ENCODE measurements at places on chromosomes 12 and 14.

GRCh38 chr12:23399402-23399933 lies 550.0 kb downstream of the SOX5 start:
- H3K27ac ChIP-seq, result no peak overlapping the region
- no peaks in the 10 kb centered on the region for H3K36me3 ChIP-seq
- H3K27me3 ChIP-seq, result no peaks in the 10 kb centered on the region
- H3K4me3 ChIP-seq, result no peak overlapping the region
- H3K4me1 ChIP-seq, result peaks cover 9% of the 10 kb centered on the region
- no peak for DNase-seq

DNA sequence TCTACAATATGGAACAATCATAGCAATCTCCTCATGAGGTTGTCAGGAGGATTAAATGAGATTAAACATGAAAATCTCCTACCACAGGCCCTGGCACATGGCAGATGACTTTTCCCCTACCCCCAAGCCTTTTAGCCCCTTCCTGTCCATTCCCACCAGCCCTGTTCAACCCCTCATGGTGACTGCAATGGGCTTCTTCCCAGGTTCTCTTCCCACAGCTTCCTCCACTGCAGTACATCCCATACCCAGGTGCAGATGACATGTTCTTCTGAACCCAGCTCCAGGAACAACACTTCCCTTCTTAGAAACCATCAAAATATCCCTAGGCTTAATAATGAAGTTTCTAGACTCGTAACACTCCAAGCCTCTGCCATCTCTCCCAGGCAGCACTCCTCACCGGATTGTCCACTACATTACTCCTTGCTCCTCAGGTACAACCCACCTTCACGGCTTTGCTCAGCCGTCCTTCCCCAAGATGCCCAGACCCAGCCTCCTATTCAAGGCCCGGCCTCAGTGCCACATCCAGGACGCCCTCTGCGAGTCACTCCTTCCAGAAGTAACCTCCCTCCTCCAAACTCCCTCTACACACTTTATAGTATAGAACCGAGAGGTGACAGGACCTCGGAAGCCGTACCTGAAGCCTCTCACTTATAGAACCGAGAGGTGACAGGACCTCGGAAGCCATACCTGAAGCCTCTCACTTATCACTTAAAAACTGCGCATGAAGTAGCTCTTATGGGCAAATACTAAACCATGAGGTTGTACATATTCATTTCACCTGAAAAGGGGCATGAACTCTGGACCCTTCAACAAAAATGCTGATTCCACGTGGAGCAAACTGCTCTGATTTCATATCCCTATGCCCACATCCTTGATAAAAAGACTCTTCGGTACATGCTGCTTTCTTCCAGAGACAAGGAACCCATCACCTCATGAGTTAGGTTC lies 1.5 kb downstream of the CRACR2A start:
- peak; percentile 53 for DNase-seq
- no peaks in the 10 kb centered on the region for H3K36me3 ChIP-seq
- peaks cover 24% of the 10 kb centered on the region for H3K4me1 ChIP-seq

DNA sequence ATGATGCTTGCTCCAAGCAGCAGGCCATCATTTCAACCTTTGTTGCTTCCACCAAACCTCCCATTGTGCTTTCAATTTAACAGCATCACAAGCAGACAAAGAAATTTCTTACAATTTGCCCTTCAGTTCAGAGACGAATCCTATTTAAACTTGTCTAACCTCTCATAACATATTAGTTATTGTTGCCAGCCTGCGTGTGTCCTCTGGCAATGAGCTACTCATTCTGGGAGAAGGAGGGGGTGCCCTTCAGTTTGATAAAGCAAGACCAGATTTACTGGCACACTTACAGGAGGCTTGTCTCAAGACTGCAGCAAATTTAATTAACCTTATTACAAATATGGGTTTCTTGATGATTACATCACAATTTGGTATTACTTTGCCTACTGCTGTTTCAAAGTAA lies 203.6 kb upstream of the SOX5 start:
- H3K27me3 ChIP-seq, result no peaks in the 10 kb centered on the region
- H3K4me1 ChIP-seq, result no peaks in the 10 kb centered on the region
- no peaks in the 10 kb centered on the region for H3K36me3 ChIP-seq
- H3K4me3 ChIP-seq, result no peak overlapping the region
- no peak for DNase-seq

DNA sequence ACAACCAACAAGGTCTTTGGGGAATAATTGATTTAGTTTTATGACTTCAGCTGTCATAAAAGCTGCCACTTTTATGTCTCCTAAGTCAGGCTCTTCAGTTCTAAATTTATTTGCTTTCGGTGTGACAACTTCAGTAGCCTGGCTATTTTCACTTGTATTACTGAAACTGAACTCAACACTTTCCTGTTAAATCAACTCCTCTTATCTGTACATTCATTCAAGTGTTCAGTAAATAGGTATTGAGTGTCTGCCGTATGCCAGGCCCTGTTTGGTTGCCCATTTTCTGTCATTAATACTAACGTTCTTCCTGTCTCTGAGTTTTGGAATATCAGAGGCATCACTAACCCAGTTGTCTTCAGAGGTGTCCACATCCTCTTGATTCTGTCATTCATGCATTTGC lies 7.5 kb downstream of the UTP20 start:
- H3K36me3 ChIP-seq, result peaks cover 78% of the 10 kb centered on the region
- no peak overlapping the region for H3K4me3 ChIP-seq
- no peaks in the 10 kb centered on the region for H3K27me3 ChIP-seq

DNA sequence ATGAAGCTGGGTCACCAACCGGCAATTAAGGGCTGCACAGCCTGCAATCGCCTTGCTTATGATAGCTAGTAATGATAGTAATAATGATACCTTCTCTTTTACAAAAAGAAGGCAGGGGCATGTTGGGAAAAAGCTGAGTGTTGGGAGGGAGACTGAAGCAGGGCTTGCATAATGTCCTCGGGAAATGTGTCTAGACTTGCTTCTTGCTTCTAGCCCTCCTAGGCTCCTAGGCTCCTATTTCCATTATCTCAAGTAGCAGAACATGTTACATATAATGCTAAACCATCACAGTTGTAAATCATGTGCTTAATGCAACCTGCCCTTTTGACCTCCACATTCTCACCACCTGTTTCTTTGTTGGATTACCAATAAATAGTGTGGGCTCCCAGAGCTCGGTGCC lies 18.7 kb downstream of the RERGL start:
- no peaks in the 10 kb centered on the region for H3K36me3 ChIP-seq
- DNase-seq, result no peak
- no peak overlapping the region for H3K27ac ChIP-seq
- H3K27me3 ChIP-seq, result no peaks in the 10 kb centered on the region
- H3K4me3 ChIP-seq, result no peak overlapping the region

- peaks cover 16% of the 10 kb centered on the region for H3K4me1 ChIP-seq
- no peaks in the 10 kb centered on the region for H3K36me3 ChIP-seq
- DNase-seq, result peak; percentile 68
- peak overlapping the region; percentile 58 for H3K27ac ChIP-seq
Measured at GRCh38 chr14:32252030-32252670, 49.1 kb upstream of the RNU6-8 start.

DNA sequence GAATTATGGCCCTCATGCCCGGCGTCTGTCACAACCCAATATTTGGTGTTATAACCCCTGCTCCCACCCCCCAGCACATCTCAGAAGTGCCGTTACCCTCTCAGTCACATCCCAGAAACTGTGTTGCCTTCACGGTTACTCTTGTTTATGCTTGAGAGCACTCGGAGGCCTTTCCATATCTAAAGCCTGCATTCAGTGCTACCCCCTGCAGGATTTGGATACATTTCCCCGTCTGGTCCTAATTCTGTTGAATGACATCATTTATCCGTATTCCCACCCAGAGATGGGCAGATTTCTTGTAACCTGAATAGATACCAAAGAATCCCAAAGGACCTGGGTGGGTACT lies 19.1 kb upstream of the FOS start:
- peak overlapping the region; percentile 61 for H3K4me3 ChIP-seq
- H3K36me3 ChIP-seq, result no peaks in the 10 kb centered on the region
- no peak for DNase-seq
- H3K4me1 ChIP-seq, result peaks cover 29% of the 10 kb centered on the region

DNA sequence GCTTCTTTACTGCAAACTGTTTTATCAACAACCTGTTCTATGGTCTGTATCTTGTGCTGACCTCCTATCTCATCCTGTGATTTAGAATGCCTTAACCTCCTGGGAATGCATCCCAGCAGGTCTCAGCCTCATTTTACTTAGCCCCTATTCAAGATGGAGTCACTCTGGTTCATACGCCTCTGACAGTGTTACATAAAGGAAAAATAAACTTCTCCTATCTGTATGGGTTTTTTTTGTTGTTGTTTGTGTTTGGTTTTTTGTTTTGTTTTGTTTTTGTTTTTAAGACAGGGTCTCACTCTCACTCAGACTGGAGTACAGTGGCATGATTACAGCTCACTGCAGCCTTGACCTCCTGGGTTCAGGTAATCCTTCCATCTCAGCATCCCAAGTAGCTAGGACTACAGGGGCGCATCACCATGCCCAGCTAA lies 62.1 kb downstream of the RESF1 start:
- H3K27ac ChIP-seq, result no peak overlapping the region
- H3K27me3 ChIP-seq, result no peaks in the 10 kb centered on the region
- no peaks in the 10 kb centered on the region for H3K4me1 ChIP-seq
- no peak for DNase-seq

DNA sequence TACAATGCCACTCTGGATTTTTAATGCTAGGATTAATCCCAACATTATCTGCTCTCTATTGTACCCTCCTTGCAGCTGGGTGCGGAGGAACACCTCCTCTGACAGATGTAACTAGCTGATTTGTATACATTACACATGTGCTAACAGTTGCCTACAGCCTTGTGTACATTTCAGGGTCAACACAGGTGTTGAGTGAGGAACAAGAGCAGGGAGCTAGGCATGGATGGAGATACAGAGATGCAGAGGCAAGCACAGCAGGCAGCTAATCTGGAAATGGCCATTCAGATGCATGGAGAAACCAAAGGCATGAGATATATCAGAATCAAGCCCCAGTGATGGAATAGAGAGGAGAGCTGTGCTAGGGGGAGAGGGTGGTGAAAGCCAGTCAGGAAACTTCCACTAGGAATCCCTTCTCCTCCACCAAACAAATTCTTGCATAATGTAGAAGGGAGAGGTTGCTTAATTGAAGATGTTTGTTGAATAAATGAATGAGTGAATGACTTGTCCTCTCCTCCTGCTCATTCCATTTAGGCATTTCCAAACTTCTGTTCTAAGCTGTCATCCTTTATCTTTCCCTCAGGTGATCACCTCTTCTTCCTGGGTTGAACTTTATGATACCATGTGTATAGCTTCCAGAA lies 313.2 kb downstream of the ATP23 start:
- H3K36me3 ChIP-seq, result no peaks in the 10 kb centered on the region
- peak; percentile 90 for DNase-seq
- no peaks in the 10 kb centered on the region for H3K27me3 ChIP-seq
- H3K4me3 ChIP-seq, result no peak overlapping the region
- peaks cover 4% of the 10 kb centered on the region for H3K4me1 ChIP-seq
- no peak overlapping the region for H3K27ac ChIP-seq

- no peak overlapping the region for H3K4me3 ChIP-seq
- H3K4me1 ChIP-seq, result no peaks in the 10 kb centered on the region
- no peak for DNase-seq
Measured at GRCh38 chr14:97350894-97351731, 553.9 kb downstream of the VRK1 start.
